ENCODE measurements at places on chromosomes 2 and 18. TPM values are rescaled to one million over a fixed set of nuclear protein-coding genes. Genes with fewer than 3 reads are reported as not detected.
A peak's percentile ranks its signal among the peaks of the same experiment; 100 is the strongest.

GRCh38 chr2:209614690-209615369 lies 156.8 kb upstream of the UNC80 start:
- DNase-seq = no peak

DNA sequence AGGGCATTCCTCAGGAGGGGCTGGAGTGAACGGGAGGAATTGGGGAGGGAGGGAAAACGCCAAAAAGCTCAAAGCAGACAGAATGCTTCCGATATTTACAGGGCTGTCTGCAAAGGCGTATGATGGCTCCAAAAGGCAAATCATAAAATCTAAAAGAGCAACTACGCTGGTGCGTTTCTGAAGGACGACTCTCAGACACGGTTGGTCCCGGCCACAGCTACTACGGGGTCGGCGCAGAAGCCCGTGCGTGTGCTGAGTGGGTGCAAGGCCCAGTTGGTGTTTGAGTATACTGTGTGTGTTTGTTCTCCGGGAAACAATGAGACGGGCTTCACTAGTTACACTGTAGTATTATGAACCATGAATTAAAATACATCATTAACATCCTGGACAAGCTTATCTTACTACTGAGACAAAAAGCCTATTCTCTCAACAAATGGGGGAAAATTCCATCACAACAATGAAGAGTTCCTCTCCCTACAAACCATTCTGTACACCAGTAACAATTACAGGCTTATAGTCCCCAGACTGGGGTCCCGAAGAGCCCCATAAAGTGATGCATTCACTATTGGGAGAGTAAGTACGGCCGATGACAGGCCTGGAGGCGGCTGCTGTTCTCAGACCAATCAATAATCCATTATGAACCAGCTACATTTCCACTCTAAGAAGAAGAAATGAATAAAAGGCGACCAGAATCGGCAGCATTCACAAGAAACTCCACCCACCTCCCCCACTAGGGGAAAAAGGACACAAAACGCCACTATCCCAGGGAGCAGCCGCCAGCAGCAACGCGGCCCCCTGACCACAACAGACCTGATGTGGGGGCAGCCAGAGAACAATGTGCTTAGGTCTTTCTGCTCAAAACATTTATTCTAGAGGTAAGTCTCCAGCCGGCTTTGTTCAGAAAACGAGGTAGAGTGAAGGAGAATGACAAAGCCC lies 43.4 kb downstream of the ZNF516 start:
- no peak for DNase-seq

DNA sequence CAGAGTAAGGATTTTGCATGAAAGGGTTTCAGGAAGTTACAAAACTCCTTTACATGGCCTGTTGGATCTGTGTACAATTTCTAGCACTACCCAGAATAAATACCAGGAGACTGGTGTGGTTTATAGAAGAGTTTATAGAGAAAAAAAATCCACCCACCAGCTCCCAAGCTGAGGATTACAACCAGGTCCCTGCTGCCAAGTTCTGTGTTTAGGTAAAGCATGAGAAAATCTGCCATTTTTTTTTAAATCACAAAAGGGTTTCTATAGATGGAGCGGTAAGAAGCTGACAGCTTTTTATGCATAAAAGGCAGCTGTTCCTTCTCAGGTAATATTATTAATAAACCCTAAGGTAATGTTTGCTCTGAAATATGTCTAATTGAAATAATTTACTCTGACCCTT lies 545.4 kb upstream of the ZEB2 start:
- no peak for DNase-seq

GRCh38 chr2:219406861-219407230 lies 11.3 kb upstream of the DES start:
- DNase-seq = no peak

- DNase-seq = no peak
These were observed 205.2 kb upstream of the CHAC2 start for GRCh38 chr2:53562407-53562806.

DNA sequence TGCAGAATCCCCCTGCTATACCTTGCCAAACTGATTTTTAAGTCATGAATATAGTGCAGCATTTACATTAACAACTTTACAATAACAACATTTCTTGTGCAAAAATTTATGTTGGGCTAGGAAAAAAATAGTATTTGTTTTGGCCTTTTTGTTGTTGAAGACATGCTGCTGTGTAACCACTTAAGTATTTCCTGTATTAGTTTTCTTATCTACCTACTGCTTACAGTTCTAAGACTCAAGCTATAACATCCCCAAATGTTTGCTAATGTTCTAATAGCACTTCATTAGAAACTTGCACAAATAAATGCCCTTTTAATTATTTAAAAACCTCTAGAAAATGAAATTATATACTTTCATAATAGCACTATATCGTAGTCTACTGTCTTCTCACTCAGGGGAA lies 154.3 kb upstream of the DOCK10 start:
- DNase-seq = no peak

GRCh38 chr2:177315364-177315763 lies 50.8 kb upstream of the NFE2L2 start:
- no peak for DNase-seq

DNA sequence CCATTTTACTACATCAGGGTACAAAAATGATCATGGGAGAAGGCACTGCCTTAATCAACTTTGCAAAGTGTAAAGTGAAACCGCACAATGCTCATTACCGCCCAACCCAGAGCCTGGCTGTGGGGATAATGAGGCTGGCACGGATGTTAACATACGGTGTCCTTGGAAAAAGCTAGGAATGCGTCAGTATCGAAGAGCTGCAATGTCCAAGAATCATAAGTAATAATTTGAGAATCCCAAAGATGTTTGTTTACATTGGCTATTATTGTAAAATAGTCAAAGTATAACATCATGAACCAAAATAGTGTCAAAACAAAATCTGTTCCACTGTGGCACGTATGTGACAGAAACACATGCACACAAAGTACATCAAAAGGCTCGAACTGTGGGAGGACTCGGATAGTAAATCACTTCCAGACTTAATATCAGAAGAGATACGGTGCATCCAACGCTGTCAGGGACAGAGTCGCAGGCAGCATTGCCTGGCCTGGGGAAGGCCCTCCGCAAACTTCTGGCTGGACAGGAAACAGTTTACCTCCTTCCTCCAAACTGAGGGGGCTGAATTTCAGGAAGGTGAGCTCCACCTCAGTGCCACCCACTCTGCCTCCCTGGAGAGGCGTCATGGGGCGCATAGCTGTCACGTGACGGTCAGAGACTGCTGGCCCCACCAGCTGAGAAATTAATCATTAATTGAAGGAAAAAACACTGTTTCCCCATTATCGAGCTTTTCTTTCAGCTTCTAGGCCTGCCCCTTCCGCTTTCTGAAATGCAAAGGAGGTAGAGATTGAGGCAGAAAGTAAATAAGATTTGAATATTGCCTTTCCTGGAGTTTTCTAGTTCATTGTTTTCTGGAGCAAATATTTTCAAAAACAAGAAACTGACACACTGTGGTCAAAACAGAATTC lies 1.8 kb upstream of the ID2 start:
- DNase-seq = peak; percentile 50

- peak; percentile 54 for DNase-seq
These were observed 131.4 kb upstream of the SLC1A4 start for GRCh38 chr2:64857581-64858471.

GRCh38 chr2:118150294-118150693 lies 62.0 kb downstream of the INSIG2 start:
- no peak for DNase-seq

DNA sequence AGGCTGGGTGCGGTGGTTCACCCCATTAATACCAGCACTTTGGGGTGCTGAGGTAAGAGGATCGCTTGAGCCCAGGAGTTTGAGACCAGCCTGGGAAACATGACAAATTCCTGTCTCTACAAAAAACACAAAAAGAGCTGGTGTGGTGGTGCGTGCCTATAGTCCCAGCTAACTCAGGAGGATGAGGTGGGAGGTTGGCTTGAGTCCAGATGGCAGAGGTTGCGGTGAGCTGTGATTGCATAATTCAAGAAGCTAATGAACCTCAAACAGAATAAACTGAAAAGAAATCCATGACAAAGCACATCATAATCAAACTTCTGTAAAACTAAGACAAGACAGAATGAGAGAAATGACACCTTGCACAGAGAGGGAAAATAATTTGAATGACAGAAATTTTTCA lies 54.8 kb downstream of the SEMA4F start:
- DNase-seq = no peak

- DNase-seq = no peak
These were observed 74.8 kb upstream of the BCL2L11 start for GRCh38 chr2:111045771-111046444.

DNA sequence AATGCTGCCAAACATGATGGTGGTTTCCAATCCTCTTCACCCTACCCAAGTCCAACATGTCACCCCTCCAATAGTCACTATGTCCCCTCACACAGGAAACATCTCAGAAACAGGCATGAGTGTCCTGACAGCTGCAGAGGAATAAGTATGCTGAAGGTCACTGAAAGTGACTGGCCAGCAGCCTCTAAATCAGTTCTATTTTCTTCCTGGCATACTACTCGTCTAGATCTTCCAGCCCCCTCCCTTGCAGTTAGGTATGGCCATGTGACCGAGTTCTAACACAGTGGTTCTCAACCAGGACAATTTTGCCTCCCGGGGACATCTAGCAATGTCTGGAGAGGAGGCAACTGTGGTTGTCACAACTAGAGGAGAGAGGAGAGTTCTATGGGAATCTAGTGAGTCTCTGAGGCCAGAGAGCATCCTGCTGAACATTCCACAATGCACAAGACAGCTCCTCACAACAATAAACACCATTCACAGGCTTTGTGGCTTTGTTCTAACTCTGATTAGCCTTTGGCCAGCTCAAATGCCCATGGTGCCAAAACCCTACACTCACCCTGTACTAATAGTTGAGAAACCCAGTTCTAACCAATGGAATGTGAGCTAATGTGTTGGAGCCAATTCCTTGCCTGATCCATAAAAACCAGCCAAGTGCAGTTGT lies 12.6 kb upstream of the ID2 start:
- DNase-seq = no peak

DNA sequence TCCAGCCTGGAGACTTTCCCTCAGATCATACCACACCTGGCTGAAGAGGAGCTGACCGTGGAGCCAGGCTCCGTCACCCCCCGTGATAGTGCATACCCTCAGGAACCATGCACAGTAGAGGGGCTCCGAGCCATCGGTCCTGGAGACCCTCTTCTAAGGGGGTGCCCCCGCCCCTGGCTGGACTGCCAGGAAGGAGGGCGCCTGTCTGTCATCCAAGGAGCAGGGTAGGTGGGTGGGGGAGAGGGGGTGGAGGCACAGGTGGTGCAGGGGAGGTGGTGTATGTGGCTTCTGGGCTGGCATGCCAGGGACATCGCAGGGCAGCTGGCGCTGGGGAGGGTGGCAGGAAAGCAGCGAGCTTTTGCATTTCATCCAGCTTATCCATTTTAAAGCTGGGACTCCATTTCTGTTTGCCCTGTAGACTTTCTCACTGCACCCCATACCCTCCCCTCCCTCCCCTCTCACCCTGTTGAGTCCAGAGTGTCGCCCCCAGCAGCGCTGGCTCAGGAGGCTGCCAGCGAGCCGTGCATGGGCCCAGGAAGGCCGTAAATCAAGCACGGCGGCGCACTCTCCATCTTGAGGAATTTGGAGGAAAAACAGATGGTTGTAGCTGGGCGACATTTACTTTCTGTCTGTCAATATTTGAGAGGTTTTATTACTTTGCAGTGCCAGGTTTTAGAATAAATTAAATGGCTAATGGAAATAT lies 56.2 kb upstream of the HS6ST1 start:
- DNase-seq = no peak

DNA sequence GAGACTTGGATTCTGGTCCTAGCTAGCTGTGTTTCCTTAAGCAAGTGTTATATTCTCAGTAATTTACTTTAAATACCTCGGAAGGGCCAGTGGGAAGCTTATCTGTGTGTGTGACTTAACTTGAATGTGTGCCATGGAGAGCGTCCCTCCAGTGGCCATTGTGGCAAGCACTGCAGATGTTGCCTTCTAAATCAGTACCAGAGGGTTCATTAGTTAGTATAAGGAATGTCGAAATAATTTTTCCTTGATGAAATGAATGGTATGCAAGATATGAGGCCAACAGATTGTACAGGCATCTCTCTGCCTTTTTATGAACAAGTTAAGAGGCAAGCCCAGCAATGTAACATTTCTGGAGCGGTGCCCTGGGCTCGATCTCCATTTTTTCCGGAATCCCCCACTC lies 52.0 kb downstream of the FBXO36 start:
- DNase-seq = peak; percentile 12

GRCh38 chr2:144430722-144431391 lies 89.1 kb downstream of the ZEB2 start:
- no peak for DNase-seq

- DNase-seq = no peak
These were observed 27.1 kb downstream of the PCARE start for GRCh38 chr2:29047083-29047845.

DNA sequence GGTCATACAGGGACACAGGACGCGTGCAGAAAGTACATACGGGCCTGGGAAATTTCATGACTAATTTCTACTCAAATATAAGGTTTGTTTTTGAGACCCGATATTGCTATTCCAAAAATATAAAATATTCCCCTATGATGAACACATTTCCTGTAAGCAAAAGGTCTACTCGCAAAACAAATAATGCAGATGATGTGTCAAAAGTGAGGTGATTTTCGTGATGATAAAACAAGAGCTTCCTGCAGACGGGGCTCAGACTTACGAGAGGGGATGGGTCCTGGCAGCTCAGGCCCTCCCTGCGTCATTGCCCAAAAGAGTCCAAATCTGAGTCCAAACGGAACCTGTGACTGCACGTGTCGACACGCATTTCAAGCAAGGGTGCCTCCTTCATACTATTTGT lies 62.7 kb downstream of the MBP start:
- DNase-seq = no peak

The SIX3 gene
- polyA plus RNA-seq = not detected

The POTEI gene
- 59.2 TPM for polyA plus RNA-seq

The PROM2 gene
- polyA plus RNA-seq = not detected

The DOK1 gene
- 6.7 TPM for polyA plus RNA-seq

The TMEM182 gene
- 214 TPM for polyA plus RNA-seq

The CMPK2 gene
- 3.8 TPM for polyA plus RNA-seq

The EGR4 gene
- polyA plus RNA-seq = not detected

The AQP12A gene
- polyA plus RNA-seq = 23.0 TPM

The ALPP gene
- polyA plus RNA-seq = 0.13 TPM

The SPR gene
- not detected for polyA plus RNA-seq

The RGPD8 gene
- polyA plus RNA-seq = not detected

The LAMA1 gene
- polyA plus RNA-seq = 3.9 TPM
